Spleen (tissue), 13 donors: ENCODE measurements at places on chromosomes 1 and 21.

DNA sequence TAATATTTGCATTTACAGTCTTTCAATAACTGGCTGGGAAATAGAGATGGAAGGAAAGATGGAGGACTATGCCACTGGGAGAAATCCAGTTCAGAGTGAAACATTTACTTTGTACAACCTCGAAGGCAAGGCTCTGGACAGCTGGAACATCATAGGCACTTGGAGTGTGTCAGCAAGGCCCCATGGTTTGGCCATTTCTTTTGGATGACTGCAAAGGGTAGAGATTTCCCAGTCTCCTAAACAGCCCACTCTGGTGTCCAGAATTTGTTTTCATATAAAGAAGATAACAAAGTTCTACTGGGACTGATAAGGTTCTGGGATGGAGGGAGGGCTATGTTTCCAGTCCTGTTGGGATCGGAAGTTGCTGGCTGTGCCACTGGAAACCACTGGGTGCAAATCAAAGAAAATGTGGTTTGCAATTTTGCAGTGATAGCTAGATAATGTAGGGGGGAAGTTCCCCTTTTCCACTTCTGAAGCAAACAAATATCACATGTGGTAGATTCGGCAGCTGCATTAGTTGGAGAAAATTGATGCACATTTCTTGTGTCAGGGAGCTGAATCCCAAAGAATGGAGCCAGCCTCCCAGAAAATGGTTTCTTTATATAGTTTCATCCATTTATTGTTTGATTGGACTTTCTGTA lies 16.2 kb downstream of the KCND3 start:
- H3K4me1 ChIP-seq = no peaks in the 10 kb centered on the region
- H3K4me3 ChIP-seq = no peak overlapping the region
- H3K27me3 ChIP-seq = peaks cover 72% of the 10 kb centered on the region
- peaks cover 5% of the 10 kb centered on the region for H3K36me3 ChIP-seq
- no peak overlapping the region for H3K27ac ChIP-seq

- no peaks in the 10 kb centered on the region for H3K36me3 ChIP-seq
- no peaks in the 10 kb centered on the region for H3K27me3 ChIP-seq
- no peak overlapping the region for H3K4me3 ChIP-seq
Measured at GRCh38 chr1:150168960-150169601, 19.4 kb downstream of the PLEKHO1 start.

- no peaks in the 10 kb centered on the region for H3K36me3 ChIP-seq
- H3K27ac ChIP-seq = no peak overlapping the region
Measured at GRCh38 chr1:227322376-227322775, 4.1 kb upstream of the CDC42BPA start.

GRCh38 chr1:157073944-157074685 lies 25.5 kb downstream of the ETV3L start:
- no peak overlapping the region for H3K27ac ChIP-seq
- no peaks in the 10 kb centered on the region for H3K4me1 ChIP-seq

- no peaks in the 10 kb centered on the region for H3K36me3 ChIP-seq
- DNase-seq = no peak
- H3K27ac ChIP-seq = no peak overlapping the region
- no peak overlapping the region for H3K4me3 ChIP-seq
- H3K4me1 ChIP-seq = peaks cover 41% of the 10 kb centered on the region
Measured at GRCh38 chr1:10941891-10942541, 70.4 kb upstream of the TARDBP start.
